ENCODE measurements at places on chromosomes 11 and 22. TPM values are rescaled to one million over a fixed set of nuclear protein-coding genes. Genes with fewer than 3 reads are reported as not detected.

GLB1L3 gene
- 24.0 TPM for total RNA-seq

TYR gene
- total RNA-seq: not detected

DLG2 gene
- total RNA-seq: 1.8 TPM

LRRN4CL gene
- 0.14 TPM for total RNA-seq

HORMAD2 gene
- total RNA-seq: not detected

PKDREJ gene
- total RNA-seq: not detected

ACRV1 gene
- not detected for total RNA-seq

LYVE1 gene
- 0.11 TPM for total RNA-seq

YPEL4 gene
- total RNA-seq: not detected

RFPL1 gene
- total RNA-seq: not detected

NECTIN1 gene
- 20.9 TPM for total RNA-seq

ACTN3 gene
- 36.9 TPM for total RNA-seq

SMC1B gene
- total RNA-seq: not detected

TRPC6 gene
- total RNA-seq: 1.4 TPM

SLC22A25 gene
- total RNA-seq: 0.18 TPM

GRK3 gene
- total RNA-seq: 12.1 TPM

MIAT gene
- total RNA-seq: 13.4 TPM

PKP3 gene
- total RNA-seq: 3.6 TPM

OVCH2 gene
- not detected for total RNA-seq

DNA sequence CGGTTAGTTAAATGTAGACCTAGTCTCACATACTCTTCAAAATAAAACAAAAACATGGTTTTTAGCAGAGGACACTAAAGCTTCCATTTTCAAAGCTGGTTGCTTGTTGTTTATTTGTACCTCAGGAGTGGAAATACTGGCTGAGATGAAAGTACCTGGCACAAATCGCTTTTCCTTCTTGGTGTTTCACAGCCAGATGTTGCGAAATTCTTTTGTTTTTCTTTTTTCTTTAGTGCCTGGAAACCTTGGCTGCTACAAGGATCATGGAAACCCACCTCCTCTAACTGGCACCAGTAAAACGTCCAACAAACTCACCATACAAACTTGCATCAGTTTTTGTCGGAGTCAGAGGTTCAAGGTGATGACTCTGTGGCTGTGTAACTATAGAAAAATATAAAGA, 48.3 kb downstream of the KREMEN1 start:
- DNase-seq: no peak

- no peak for DNase-seq
Observed at GRCh38 chr11:93526346-93526633, 16.9 kb downstream of the SMCO4 start.

GRCh38 chr11:85114786-85115185, 512.4 kb downstream of the DLG2 start:
- DNase-seq: no peak

DNA sequence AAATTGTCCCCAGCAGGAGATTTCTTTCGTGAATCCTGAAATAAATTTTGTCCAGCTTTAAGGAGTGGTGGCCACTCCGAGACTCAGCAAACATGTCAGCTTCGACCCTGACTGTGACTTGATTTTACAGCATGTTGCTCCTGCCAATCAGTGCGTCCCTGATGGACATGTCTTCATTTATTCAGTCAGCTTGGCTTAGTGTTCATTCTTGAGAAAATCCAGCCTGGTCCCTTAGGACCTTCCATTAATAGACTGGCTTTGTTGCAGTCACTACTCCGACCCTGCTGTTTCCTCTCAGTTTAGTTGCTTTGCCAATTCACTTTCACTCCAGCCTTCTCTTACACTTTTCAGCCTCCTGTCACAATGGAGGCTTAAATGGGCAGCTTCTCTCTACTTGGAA, 30.5 kb downstream of the TMPRSS5 start:
- DNase-seq: no peak

DNA sequence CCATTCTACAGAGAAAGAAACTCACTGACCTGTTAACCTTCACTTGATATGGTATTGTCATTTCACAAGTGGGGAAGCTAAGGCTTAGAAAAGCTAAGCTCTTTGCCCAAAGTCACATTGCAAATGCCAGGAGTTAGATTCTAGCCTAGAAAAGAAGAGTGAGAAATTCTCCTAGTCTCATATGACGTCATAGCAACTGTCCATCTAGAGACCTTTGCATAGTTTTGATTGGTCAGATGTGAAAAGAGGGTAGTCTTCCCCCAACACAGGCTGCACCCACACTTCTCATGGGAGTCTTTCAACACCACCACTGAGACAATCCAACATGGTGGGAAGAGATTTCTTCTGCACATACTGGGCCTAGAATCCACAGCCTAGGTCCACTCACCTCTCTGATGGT, 197.9 kb downstream of the NTM start:
- DNase-seq: no peak

DNA sequence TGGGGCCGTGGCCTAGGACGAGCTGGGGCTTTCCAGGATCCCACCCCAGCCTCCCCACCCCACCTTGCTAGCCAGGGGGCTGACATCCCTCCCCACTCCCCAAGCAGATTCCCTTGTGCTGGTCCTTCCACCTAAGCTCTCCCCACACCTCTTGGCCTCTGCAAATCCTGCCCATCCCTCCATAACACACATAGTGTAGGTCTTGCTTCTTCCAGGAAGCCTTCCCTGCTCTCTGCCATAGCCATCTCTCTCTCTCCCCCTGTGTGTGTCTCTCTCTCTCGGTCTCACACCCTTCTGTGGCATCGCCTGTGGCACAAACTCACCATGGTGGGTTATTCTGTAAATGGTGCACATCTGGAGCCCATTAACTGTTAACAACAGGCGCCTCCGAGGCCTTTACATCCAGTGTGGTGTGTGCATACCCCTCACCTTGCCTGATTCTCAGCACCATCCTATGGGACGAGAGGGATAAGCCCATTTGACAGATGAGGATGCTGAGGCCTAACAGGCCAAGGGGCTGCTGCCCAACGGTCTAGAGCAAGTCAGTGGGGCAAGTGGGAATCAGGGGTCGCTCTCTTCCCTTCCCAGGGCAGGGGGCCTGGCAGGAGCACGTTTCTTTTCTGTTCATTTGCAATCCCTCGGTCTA, 22.2 kb upstream of the PICK1 start:
- DNase-seq: no peak

- no peak for DNase-seq
Observed at GRCh38 chr11:35563484-35564244, 38.2 kb upstream of the PAMR1 start.

- DNase-seq: no peak
Observed at GRCh38 chr11:111538407-111539114, 2.0 kb upstream of the LAYN start.

GRCh38 chr11:125887373-125888324, at the start of gene HYLS1:
Gene HYLS1, plus strand, starts transcription at chr11:125887668. Its CDS starts 11,701 bp downstream, at chr11:125899369.
- peak; percentile 93 for DNase-seq

DNA sequence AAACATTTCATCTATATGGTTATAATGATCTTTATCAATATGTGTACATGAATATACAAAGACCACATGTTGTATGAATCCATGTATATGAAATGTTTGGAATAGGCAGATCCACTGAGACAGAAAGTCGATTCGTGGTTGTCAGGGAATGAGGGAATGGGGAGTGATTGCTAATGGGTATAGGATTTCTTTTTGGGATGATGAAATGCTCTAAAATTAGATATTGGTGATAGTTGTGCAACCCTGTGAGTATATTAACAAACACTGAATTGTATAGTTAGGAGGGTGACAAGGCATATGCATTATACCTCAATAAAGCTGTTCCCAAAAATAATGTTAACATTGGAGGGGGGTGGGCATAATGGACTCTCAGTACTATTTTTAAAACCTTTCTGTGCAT, 5.0 kb upstream of the PTPMT1 start:
- DNase-seq: no peak

DNA sequence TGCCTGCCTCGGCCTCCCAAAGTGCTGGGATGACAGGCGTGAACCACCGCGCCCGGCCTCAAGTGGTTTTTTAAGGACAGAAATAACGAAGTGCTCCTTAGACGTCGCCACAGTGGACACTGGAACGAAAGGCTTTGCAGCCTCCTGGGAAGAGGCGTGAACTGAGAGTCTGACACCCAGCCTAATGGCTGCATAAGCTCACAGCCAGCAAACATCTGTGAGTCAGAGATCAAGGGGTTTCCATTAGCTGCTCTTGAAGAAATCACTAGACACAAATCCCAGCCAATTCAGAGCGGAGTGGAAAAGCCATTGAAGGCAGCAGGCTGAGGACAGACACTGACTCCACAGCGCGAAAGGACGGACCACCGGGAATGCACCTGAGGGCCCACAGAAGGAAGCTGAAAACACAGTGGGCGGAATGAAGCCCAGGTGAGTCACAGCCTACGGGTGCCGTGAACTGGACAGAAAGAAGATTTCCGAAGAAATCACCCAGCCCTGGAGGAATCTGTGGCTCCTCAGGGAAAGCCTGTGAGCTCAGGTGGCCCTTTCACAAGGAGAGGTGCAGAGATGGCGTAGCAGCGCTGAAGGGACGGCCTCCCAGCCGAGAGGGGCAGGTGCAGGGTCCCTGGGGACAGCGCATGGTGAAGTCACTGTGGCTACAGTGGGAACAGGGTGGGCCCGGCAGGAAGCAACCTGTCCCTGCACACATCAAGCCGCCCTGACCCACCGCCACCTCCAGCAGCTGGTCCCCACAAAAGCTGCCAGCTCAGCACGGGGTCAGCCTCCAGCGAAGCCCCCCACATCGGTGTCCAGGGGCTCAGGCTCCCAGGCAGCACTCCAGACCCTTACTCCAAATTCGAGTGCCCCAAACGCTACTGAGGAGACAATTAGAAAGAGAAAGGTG, 11.6 kb downstream of the LMNTD2 start:
- DNase-seq: no peak

DNA sequence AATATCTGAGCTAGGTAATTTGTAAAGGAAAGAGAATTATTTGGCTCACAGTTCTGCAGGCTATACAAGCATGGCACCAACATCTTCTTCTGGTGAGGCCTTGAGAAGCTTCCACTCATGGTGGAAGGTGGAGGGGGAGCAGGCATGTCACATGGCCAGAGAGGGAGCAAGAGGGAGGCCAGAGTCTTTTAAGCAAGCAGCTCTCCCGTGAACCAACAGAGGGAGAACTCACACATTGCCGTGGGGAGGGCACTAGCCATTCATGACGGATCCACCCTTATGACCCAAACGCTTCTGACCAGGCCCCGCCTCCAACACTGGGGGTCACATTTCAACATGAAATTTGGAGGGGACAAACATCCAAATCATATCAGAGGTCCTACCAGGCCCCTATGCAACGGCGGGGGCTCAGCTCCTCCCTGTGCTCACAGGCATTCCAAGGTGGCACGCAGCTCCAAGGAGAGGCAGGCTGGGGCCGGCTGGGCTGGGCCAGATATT, 4.6 kb downstream of the C11orf96 start:
- peak; percentile 63 for DNase-seq

DNA sequence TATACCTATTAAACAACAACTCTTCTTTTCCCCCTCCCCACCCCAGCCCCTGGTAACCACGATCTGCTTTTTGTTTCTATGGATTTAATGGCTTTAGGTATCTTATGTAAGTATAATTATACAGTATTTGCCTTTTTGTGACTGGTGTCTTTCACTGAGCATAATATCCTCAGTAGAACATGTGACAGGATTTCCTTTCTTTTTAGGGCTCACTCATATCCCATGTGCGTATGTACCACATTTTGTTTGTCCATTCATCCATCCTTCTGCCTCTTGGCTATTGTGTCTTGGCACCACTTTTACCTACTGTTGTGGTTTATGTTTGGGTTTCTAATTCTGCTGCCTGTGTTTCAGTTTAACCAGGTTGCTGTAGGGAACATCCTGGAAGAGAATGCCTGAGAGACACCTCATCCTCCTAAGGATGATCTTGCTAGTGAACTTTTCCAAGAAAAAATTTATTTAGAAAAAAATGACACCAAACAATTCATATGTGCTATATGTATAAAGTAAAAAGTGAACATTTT, 77.6 kb upstream of the SESN3 start:
- no peak for DNase-seq

DNA sequence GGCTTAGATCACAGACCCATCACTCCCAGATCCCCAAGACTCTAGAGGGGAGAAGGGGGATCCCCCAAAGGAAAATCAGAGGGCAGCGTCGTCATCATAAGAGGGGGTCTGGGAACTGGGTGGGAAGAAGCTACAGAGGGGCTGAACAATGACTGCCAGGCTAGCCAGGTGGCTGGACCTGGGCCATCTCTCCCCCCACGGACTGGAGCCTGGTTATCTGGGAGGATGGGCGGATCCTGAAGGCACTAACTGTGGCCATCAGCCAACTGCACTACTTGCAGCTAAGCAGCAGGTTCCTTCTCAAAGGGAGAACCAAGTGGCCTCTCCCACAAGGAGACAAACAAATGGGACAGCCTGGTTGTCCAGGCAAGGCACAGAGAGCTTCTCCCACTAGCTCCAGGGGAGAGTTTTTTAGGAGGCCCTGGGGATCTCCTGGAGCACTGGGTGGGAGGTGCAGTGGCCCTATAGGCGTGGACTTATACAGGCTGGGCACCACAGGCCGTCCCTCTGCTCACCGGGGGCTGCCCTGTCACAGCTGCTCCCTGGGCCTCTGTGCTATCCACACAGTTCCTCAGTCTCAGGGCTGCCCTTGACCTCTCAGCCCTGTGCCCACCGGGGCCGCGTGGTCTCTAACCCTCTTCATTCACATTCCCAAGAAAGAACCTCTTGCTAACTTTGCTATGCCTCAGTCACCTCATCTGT, 15.4 kb downstream of the P2RY6 start:
- no peak for DNase-seq

GRCh38 chr22:38760477-38761201, 4.8 kb upstream of the SUN2 start:
- no peak for DNase-seq

- DNase-seq: no peak
Observed at GRCh38 chr11:58654908-58655296, 32.4 kb downstream of the CNTF start.

DNA sequence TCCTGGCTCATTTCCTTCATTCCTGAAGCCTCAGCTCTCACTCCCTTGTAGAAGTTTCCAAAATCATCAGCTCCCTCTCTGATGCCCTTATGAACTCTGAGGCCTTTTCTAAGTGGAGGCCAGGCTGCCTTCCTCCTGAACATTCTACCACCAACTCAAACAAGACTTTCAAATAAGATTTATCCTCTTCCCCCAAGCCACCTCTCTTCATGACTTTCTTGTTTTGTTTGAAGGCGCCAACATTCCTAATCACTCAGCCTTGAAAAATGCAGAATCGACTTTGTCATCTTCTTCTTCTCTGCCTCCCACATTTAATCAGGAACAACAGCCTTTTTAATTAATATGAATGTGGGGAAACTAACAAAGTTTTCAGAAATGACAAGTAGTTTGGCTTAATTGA, 927.9 kb downstream of the OPCML start:
- DNase-seq: no peak

GRCh38 chr11:11567936-11568650, 53.7 kb downstream of the GALNT18 start:
- DNase-seq: no peak

- DNase-seq: no peak
Observed at GRCh38 chr11:124657904-124658303, 15.6 kb downstream of the SIAE start.

All from H7 (cell line).